ENCODE measurements at places on chromosomes 12 and 14. TPM values are rescaled to one million over a fixed set of nuclear protein-coding genes. Genes with fewer than 3 reads are reported as not detected.

- no peaks in the 10 kb centered on the region for H3K27me3 ChIP-seq
- H3K4me3 ChIP-seq: no peak overlapping the region
- no peak overlapping the region for H3K27ac ChIP-seq
- no peak for DNase-seq
- H3K36me3 ChIP-seq: peaks cover 51% of the 10 kb centered on the region
Observed at GRCh38 chr12:108548954-108549521, 11.9 kb downstream of the SART3 start.

DNA sequence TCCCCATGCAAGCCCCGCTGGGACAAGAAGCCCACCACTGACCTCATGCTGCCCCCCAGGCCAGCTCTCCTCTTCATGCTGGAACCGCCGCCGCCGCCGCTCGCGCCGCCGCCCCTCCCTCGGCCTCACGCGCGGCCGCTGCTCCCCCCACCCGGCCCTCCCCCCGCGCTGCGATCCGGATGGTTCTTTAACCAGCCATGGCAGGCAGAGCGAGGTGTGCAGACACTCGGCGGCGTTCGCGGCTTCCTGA is at the start of gene DCAF5:
Gene DCAF5, minus strand, starts transcription at position 218 of the 250 bp plus-strand sequence. Its CDS starts 141 bp downstream, at position 77.
- DNase-seq: no peak
- peaks cover 30% of the 10 kb centered on the region for H3K4me1 ChIP-seq
- H3K36me3 ChIP-seq: peaks cover 27% of the 10 kb centered on the region

DNA sequence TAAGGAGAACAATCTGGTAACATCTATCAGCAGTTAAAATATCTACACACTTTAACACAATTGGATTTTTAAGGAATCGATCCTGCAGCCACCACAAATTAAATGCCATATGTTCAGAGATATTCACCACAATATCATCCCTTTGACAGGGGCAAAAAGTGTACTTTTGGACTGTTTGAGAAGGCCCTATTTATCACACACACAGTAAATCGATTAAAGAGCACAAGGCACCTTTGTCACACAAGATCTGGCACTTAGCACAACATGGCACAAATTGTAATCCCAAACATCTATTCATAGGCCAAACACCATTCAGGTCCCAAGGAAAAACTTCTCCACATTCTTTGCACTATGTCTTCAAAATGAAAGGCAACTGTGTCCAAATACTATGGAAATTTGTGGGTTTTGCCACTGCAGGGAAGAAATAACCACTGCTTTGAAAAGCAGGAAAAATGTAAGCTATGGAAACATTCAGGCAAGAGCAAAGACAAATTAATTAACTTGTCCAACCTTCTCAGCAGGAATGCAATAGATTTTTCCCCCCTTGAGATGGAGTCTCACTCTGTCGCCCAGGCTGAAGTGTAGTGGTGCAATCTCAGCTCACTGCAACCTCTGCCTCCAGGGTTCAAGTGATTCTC is 282.5 kb upstream of the TMPO start:
- no peaks in the 10 kb centered on the region for H3K36me3 ChIP-seq
- no peak overlapping the region for H3K4me3 ChIP-seq
- DNase-seq: no peak
- peaks cover 4% of the 10 kb centered on the region for H3K27me3 ChIP-seq

DNA sequence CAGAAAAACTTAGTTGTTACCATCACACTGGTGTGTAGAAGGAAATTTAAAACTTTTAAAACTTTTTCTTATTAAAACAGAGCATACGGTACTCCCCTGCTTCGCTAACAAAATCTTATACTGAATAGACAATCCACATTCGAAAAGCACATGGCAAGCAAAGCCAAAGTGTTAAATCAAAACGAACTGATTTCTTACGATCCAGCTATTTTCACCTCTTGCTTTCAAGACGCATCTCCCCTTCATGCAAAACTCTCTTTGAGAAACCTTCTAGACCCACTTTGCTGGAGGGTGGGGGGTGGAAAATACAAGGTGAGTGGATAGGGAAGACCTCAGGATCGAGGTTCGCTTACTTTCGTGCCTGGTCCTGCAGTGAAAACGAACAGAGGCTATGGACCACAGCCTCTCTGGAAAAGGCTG is 328 bp downstream of the INTS13 start:
- H3K4me1 ChIP-seq: peaks cover 67% of the 10 kb centered on the region
- peak overlapping the region; percentile 99 for H3K4me3 ChIP-seq
- peaks cover 34% of the 10 kb centered on the region for H3K36me3 ChIP-seq
- no peaks in the 10 kb centered on the region for H3K27me3 ChIP-seq
- H3K27ac ChIP-seq: peak overlapping the region; percentile 99

Gene DBX2
- total RNA-seq: not detected

Gene ZCRB1
- total RNA-seq: 37.4 TPM
